ENCODE measurements at places on chromosomes 16 and 17.
A peak's percentile ranks its signal among the peaks of the same experiment; 100 is the strongest.

- no peak for DNase-seq
These were observed 28.5 kb downstream of the CRLF3 start for GRCh38 chr17:30796016-30796415.

- no peak for DNase-seq
These were observed 814 bp upstream of the RUNDC3A start for GRCh38 chr17:44307387-44308186.

- no peak for DNase-seq
These were observed 43.4 kb downstream of the CPD start for GRCh38 chr17:30422171-30422570.

DNA sequence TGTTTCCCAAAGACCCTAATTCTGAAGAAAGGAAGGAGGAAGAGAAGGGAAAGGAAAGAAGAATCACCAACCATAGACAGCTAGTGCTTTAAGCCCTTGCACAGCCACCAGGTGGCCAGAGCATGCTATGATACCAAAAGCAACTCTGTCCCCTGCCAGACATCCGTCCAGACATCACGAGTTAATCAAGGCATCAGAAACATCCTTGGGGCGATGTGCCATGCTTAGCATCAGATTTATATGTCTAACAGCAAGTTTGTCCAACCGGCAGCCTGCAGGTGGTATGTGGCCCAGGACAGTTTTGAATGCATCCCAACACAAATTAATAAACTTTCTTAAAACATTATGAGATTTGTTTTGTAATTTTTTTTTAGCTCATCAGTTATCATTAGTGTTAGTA is 2.9 kb upstream of the CRYBA1 start:
- no peak for DNase-seq

DNA sequence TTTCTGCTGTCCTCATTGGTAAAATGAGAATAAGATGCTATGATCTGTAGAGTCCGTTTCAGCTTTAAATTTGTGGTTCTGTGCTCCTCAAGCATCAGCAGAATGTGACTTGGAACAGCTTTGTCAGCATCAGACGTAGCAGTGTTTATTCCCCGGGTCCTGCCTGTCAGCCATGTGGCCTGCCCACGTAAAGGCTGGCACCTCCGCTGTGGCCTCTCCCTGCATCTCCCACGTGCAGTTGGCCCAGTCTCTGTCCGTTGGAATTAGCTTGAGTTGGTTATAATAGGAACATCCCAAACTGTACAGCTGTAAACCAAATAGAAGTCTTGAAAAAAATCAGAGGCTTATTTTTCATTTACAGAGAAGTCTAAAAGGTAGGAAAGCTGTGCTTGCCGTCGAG is 61.7 kb downstream of the ARHGAP44 start:
- DNase-seq = no peak

DNA sequence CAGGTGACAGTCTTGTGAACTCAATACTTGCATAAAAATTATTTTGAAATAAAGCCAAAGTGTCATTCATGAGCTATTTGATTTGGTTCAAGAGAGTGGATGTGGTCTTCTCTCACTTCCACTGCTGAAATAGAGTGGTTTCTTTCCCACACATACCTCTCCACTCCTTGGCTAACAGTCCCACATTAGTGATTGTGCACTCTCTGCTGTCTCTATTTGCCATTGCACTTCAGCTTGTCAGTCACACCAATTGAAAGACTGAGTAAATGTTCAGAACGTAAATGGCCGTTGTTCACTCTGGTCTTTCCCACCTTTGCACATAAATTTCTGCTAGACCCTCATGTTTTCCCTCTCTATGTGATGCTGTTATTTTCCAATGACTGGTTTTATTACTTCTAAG is 197.5 kb downstream of the FTO start:
- no peak for DNase-seq

DNA sequence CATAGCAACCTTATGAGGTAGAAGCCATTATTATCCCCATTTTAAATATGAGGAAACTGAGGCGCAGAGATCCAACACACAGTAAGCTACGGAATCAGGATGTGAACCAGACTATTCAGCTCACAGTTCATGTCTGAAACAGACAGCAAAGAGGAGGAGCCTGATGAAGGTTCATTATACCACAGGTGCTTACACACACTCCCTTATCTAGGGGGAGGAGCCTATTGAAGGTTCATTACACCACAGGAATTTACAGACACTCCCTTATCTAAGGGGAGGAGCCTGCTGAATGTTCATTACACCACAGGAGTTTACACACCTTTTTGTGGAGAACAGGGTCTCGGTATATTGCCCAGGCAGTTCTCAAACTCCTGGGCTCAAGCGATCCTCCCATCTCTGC is 21.9 kb downstream of the C16orf95 start:
- peak; percentile 6 for DNase-seq
